ENCODE measurements at places on chromosomes 4 and X. TPM values are rescaled to one million over a fixed set of nuclear protein-coding genes. Genes with fewer than 3 reads are reported as not detected.

Gene MORC4
- total RNA-seq, result 43.7 TPM

Gene ZCCHC12
- under 0.01 TPM for total RNA-seq

Gene PPP1R2C
- not detected for total RNA-seq

Gene SHOX
- total RNA-seq, result not detected

Gene PGAM4
- total RNA-seq, result not detected

Gene NAT8L
- 0.26 TPM for total RNA-seq

Gene TRIM60
- total RNA-seq, result not detected

Gene CFAP299
- total RNA-seq, result 16.2 TPM

Gene MTCP1
- total RNA-seq, result 16.0 TPM

Gene GLRB
- total RNA-seq, result 25.9 TPM

Gene CXCL3
- 2.5 TPM for total RNA-seq

Gene PNCK
- 0.26 TPM for total RNA-seq

Gene ITM2A
- 0.17 TPM for total RNA-seq

Gene FRG2
- not detected for total RNA-seq

Gene ADRA2C
- total RNA-seq, result 0.26 TPM

Gene PPEF1
- under 0.01 TPM for total RNA-seq

Gene CXCL8
- 1.3 TPM for total RNA-seq

Gene RAI2
- total RNA-seq, result 1.3 TPM

Gene NAP1L2
- total RNA-seq, result 3.6 TPM

Gene XAGE5
- not detected for total RNA-seq

Gene TMSB15A
- total RNA-seq, result 3.6 TPM

Gene CENPVL1
- not detected for total RNA-seq

Gene GAGE12F
- not detected for total RNA-seq

Gene VCX3B
- not detected for total RNA-seq

Gene CLDN2
- not detected for total RNA-seq

Gene PNMA6F
- total RNA-seq, result not detected

Gene ITGB1BP2
- total RNA-seq, result 0.51 TPM

Gene SH3TC1
- 3.9 TPM for total RNA-seq

Gene SHROOM2
- total RNA-seq, result under 0.01 TPM

Gene PF4V1
- total RNA-seq, result not detected

Gene GPR50
- total RNA-seq, result not detected

Gene CDS1
- 0.26 TPM for total RNA-seq

Gene MTM1
- 10.0 TPM for total RNA-seq

Gene CFAP47
- not detected for total RNA-seq

Gene NPY2R
- not detected for total RNA-seq

Gene PLXNB3
- total RNA-seq, result 1.0 TPM

Gene SOD3
- 34.8 TPM for total RNA-seq

Gene HEPH
- 43.1 TPM for total RNA-seq

Gene LIMCH1
- total RNA-seq, result 2.8 TPM

Gene UGDH
- total RNA-seq, result 85.9 TPM

Gene DMRTC1
- total RNA-seq, result not detected

Gene CT45A10
- total RNA-seq, result not detected

Gene NAAA
- total RNA-seq, result 15.9 TPM

Gene NPY1R
- total RNA-seq, result under 0.01 TPM

Gene CASP3
- 26.4 TPM for total RNA-seq

Gene CHST7
- total RNA-seq, result 11.2 TPM

Gene MAGED4
- 26.9 TPM for total RNA-seq

Gene POF1B
- total RNA-seq, result not detected

Gene CLTRN
- 0.26 TPM for total RNA-seq

Gene BEX2
- total RNA-seq, result 2.8 TPM

Gene GYPE
- total RNA-seq, result 1.3 TPM

Gene STS
- 5.0 TPM for total RNA-seq

Gene NOX1
- not detected for total RNA-seq

Gene MAGEE2
- total RNA-seq, result not detected

Gene HAND2
- under 0.01 TPM for total RNA-seq

Measured in fibroblast of lung (primary cell).